Stimulated activated CD4-positive, alpha-beta T cell treated with anti-CD3 and anti-CD28 coated beads, Interleukin-4, amount 100 ng/mL, for 24 hours (primary cell): ENCODE measurements at places on chromosomes 6 and 20.

DNA sequence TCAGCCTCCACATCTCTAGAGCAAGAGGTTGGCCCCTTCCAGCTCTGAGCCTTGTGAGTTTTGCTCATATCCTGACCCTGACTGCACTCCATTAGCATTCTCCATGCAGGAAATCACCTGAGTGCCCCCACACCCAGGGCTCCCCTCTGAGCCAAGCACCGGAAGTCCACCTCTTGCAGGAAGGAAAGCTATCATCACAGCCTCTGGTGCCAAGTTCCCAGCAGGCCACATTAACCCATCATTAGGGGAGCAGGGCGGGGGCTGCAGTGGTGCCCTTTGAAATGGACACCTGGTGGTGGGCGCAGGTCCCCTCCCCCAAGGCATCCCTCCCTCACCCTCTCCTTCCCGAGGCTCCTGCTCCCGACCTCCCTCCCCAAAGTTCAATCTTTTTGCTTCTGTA, 16.1 kb downstream of the GRM4 start:
- DNase-seq = no peak

DNA sequence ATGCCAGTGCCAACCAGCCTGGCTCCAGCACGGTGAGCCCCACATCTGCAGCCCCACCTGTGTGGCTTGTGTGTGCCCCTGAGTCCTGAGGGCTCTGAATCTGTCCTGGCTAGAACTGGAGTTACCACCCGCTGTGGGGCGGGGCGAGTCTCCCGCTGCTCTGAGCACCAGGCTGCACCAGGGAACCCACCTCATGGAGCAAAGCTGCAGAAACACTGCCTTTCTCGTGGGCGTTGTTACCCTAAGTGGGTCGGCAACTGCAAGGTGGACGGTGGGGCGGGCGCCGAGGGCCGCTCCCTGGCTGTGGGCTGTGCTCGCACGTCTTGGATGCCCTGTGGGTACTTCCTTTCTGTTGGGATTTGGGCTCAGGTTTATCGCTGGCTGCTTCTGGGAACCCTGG, 12.7 kb upstream of the ZBTB46 start:
- no peak for DNase-seq

DNA sequence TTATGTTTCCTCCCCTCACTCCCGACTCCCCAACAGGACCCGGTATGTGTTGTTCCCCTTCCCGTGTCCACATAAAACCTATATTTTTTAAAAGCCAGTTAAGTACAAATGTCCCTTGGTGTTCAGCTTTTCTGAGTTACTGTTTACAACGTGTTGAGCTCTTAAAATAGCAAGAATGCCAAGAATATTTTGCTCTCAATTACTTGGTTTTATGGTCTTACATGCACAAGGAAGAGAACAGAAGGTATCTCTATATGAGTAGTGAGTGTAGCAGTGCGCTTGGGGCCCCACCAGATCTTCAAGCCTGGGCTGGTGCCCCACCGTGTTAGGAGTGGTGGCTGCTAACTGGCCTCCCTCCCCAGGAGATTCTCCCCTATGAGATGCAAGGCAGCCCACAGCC, 75.3 kb downstream of the RIN2 start:
- DNase-seq = no peak

- no peak for DNase-seq
Observed at GRCh38 chr6:41687501-41688175, 47.8 kb downstream of the TFEB start.

GRCh38 chr6:2524090-2524489, 226.6 kb downstream of the MYLK4 start:
- DNase-seq = no peak

- no peak for DNase-seq
Observed at GRCh38 chr6:47502920-47503319, 25.3 kb downstream of the CD2AP start.

DNA sequence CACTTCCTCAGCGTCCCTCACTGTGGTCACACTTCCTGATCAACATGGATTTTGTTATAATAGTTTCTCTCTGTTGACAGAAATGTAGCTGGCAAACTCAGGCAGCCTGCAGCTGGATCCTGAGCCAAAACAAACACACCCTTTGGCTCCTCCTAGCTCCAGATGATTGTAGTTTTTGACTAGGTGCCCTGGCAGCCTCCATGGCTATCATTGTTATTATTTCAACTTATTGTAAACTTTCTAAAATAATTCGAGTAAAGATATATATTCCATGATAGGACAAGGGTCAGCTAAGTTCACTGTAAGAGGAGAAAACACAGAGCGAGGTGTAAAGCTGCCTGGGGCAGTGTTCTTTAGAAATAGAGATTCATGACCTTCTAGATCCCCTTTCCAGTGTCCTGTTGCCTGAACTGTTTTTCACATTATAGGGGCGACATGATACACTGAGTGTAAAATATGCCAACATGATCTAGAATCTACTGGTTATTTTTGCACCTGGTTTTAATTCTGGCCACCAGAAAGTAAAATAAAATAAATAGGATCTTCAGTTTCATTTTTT, 98.2 kb upstream of the HDGFL1 start:
- no peak for DNase-seq

- peak; percentile 89 for DNase-seq
Observed at GRCh38 chr6:6918216-6918983, 189.4 kb upstream of the RREB1 start.

- DNase-seq = no peak
Observed at GRCh38 chr6:74065705-74066104, 369.7 kb downstream of the CD109 start.

GRCh38 chr20:41151134-41151869, 14.0 kb downstream of the PLCG1 start:
- no peak for DNase-seq

GRCh38 chr6:34791164-34791700, 651 bp upstream of the BLTP3A start:
- peak; percentile 46 for DNase-seq

GRCh38 chr6:37779111-37779800, 40.3 kb upstream of the ZFAND3 start:
- DNase-seq = no peak

GRCh38 chr6:151537556-151537955, 43.7 kb downstream of the CCDC170 start:
- DNase-seq = no peak

DNA sequence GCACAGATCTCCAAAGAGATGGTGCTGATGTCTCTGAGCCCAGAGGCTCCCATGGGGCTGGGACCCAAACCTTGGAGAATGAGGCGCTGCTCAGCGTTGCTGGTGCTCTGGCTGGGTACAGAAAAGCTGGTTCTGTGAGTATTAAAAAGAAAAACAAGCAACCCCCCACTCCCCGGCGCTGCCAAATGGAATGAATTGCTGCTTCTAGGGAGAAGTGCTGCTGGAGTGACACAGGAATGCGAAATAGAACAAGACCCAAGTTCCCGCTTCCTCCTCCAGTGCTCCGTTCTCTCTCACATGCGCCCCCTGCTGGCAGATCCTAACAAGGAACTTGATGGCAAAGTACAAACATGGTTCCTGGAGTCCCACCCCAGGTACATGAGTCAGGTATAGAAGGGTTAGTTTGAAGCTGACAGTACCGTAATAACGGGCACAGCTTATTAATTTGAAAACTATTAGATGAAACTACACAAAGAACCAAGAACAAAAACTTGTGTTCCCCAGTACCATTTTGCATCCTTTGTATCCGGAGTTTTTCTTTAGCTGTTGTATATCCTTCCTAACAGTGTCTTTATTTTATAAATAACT, 2.1 kb upstream of the DDX27 start:
- peak; percentile 97 for DNase-seq

GRCh38 chr6:26440977-26441358, 664 bp downstream of the BTN3A3 start:
- no peak for DNase-seq

- DNase-seq = peak; percentile 41
Observed at GRCh38 chr6:155050311-155050710, 55.2 kb downstream of the TIAM2 start.

- no peak for DNase-seq
Observed at GRCh38 chr6:20036141-20036677, 176.1 kb downstream of the MBOAT1 start.

GRCh38 chr20:50385733-50386640, 124.2 kb upstream of the PTPN1 start:
- peak; percentile 28 for DNase-seq

DNA sequence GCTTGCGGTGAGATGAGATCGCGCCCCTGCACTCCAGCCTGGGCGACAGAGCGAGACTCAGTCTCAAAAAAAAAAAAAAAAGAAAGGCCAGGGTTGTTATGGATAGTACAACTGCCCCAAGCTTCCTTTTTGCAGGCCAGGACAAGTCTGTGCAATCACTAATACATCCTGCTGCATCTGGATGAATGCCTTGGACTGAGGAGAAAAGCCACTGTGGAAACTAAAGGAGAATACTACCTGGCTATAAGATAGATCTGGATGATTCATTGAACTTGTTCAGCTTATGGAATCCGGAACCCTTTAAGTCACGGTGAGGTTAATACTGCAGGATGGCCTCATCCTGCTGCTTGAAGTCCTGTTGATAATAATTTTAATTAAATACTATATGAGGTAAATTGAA, 278.2 kb downstream of the TFAP2A start:
- DNase-seq = no peak

DNA sequence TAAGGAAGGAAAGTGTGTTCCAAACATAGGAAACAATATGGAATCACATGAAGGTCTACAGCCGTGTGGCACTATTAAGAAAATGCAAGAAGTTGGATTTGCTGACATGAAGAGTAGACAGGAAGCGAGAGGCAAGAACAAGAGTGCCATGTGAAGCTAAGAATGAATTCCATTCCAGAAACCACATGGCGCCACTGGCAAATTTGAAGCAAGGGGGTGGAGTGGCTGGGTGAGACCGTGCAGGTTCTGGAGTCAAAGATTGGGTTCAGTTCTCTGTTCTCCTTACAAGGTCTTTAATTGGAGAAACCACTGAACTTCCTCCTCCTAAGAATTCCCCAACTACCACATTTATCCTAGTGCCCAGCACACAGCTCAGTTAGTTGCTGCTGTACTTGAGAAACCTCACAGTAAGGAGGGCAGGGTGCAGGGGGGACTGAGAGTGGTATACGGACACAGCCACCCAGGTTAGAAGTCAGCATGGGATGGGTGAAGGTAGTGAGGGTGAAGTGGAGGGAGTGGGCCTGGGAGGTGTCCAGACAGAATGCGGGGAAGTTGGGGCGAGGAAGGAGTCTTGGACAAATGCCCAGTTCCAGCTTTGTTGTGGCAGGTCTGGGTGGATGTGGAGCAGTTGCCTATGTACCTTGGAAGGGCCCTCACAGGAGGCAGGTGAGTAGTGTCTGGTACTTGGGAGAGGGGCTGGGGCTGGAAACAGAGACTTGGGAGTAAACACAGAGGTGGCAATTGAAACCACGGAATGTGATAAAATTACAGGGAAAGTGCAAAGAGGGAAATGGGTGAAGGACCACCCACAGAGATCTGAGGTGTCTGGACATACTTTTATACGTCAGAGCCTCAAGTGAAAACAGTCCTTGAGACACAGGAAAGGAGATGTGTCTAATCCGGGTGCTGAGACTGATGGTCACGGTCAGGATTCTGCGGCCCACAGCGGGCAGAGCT, 14.3 kb downstream of the LYRM4 start:
- no peak for DNase-seq

- DNase-seq = no peak
Observed at GRCh38 chr6:140105857-140106256, 731.4 kb upstream of the CITED2 start.

- DNase-seq = no peak
Observed at GRCh38 chr20:419556-420165, 11.6 kb downstream of the RBCK1 start.

DNA sequence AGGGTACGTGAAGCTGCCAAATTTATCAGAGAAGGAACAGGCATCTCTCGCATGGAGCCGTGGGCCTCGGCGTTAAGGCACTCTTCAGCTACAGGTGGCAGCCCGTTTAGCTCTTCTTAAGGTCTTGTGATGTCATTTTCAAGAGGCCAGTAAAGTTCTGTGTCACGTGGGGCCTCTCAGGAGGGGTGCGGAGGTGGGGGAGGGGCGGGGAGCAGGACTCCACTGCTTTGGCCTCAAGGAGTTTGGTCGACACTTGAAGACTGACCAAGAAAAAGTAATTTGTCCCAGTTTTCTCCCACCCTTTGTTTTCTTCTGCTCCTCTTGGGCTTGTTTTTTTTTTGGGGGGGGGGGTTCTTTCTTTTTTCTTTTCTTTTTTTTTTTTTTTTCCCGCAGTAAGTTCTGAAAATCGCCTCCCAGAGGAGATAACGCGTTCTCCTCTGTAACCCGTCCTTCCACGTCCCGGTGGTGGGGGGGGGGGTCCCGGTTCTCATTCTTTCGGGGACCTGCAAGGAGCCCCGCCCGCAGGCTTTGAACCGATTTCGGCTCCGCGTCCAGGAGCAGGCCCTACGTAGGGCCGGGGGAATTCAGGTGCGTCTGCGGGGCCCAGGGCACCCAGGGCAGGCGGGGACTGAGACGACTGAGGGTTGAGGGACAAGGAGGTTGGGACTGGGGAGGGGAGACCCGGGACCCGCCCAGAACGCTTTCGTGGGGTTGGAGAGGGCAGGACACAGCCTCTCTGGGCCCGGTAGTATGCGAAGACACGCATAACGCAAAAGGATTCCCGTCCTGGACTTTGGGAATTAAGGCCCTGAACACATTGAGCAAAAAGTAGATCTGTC, 26.0 kb downstream of the GPX6 start:
- peak; percentile 22 for DNase-seq

- DNase-seq = no peak
Observed at GRCh38 chr6:166927240-166927934, 29.0 kb downstream of the RNASET2 start.

DNA sequence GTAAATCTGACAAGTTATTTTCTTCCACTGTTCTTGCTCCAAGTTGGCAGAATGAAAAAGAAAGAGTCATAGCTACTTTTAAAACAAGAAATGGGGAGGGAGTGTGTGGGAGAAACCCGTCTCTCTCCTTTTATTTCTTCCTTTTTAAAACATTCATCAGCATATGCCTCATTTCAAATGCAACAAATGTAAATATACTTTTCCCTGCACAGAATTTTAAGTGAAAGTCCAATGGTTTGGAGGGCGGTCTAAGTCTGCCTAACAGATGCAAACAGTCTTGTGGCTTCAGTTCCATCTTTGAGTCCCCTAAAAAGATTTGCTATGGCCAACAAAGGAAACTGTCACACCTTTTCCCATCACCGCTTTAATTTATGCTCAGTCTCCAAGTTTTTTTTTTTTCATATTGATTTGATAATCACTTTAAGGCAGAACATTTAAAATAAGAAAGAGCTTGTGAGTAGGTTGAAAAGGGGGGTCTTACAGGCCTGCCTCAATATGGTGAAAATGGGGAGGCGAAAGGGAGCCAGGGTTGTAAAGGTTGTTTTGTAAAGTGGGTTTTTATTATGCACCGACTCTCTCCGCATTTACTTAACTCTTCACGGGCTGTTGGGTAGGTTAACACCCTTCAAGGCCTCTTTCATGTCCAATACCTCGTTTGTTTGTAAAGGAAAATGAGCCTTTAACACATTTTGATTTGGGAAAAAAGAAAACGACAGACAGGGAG, 4.6 kb downstream of the TFAP2D start:
- DNase-seq = no peak

GRCh38 chr20:49098136-49098535, 52.0 kb downstream of the CSE1L start:
- DNase-seq = no peak

- DNase-seq = no peak
Observed at GRCh38 chr6:148757944-148758480, 11.2 kb downstream of the UST start.
